MM.1S (cell line): ENCODE measurements at places on chromosomes 2 and 18.
A peak's percentile ranks its signal among the peaks of the same experiment; 100 is the strongest.

- no peak for DNase-seq
These were observed 159.4 kb downstream of the RBM43 start for GRCh38 chr2:151102226-151102625.

GRCh38 chr2:127000937-127001336 is 102.2 kb downstream of the TEX51 start:
- DNase-seq, result no peak

GRCh38 chr2:232551250-232551638 is 755 bp downstream of the EIF4E2 start:
- DNase-seq, result no peak

DNA sequence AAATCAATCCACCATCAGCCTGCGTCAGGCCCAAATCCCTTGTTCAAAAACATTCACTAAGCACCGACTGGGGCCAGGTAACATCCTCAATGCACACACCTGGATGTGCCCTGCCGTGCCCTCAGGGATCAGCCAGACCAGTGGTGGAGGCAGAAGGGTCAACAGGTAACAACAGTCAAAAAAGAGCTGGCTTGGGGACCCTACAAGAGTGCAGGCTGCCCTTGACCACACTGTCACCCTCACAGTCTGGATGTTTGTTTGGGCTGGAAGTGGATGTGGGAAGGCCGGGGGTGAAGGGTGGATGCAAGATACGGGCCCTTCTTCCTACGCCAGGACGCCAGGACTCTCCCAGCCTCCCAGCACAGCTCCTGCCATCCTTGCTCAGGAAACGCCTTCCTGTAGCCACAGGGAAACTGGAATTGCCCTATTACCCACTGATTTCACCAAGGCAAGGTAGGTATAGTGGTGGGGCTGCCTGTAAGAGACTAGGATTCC is 2.7 kb downstream of the BIN1 start:
- DNase-seq, result no peak

GRCh38 chr2:240876035-240876474 is 7.4 kb downstream of the AGXT start:
- no peak for DNase-seq

- DNase-seq, result no peak
These were observed 75.3 kb upstream of the PNPT1 start for GRCh38 chr2:55768991-55769390.

- DNase-seq, result peak; percentile 28
These were observed 656.4 kb downstream of the MBD2 start for GRCh38 chr18:53567929-53568574.

GRCh38 chr2:183078163-183078463 is 434 bp upstream of the DUSP19 start:
- DNase-seq, result no peak

DNA sequence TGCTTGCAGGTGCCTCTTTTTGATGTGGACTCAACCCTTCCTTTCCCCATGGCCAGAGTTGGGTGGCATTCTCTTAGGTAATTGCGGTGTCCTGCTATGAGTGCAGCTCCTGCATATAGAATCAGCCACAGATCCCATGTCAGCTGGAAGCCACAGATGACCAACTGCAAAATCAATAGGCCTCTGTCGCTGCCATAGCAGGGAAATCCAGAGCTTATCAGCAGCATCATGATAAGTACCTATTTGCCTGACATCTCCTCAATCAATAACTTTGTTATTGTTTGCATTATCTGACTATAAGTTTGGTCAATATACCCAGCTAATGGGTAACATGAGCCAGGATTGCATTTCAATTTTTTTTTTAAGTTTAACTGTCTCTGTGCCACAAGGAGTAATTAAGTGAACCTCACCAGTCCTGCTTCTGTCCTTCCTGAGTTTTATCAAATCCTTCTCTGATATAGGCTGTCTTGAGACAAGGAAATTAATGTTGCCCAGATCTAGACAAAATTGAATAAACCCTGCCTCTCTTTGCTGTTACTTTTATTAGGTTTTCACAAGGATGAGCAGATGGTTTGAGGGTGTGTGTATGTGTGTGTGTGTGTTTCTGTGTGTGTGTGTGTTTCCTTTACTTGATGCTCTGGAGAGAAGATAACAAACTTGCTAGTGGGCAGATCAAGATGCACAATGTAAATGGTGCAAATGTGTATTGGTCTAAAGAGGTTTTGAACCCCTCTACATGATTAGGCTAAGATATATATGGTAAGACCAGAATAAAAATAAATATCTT is 59.6 kb upstream of the CREB1 start:
- no peak for DNase-seq

GRCh38 chr18:7696780-7697179 is 129.7 kb downstream of the PTPRM start:
- DNase-seq, result no peak

- DNase-seq, result no peak
These were observed 23.6 kb upstream of the LRRTM1 start for GRCh38 chr2:80328159-80328571.

DNA sequence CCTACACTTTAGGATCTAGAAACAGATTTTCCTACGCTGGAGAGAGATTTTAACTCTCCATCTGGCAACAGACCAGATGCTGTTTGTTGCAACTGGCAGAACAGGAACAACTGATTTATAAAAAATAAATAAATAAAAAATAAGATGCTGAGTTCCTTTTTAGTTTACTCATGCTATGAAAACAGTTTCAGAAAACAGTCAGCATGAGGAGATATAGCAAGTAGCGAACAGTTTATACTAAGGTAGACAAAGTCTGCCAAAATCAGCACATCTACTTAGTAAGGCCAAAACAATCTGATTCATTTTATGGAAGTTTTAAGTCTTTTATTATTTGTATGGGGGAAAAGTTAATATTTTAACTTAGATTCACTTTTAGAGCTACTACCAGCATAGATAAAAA is 974.0 kb upstream of the CNTNAP5 start:
- DNase-seq, result no peak

DNA sequence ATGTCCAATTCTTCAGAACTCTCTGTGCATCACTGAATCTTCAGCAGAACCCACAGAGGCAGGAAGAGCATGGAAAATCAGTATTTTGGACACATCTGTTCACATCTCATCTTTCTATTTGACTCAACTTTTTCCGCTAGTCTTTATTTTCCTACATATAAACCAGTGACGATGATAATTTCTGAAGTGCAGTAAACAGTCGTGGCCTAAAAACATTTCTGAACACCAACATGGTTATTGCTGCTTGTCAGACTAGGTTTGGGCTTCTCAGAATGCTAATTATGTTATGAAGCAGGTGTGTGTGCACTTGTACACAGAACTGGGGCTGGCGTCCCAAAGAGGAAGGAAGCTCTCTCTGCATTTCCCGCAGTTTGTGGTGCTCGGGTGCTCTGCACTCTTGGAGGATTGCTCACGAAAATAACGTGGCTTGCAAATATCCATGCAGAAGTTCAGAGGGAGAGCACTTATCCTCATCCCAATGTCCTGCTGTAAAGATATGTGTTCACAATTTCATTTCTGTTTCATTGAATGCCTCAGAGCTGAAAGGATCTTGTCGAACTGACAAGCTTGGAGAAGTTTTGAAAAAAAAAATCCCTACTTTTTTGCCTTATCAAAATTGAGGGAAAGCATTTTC is 50.8 kb downstream of the EDAR start:
- no peak for DNase-seq

GRCh38 chr18:46946656-46947282 is 29.4 kb downstream of the KATNAL2 start:
- peak; percentile 88 for DNase-seq

DNA sequence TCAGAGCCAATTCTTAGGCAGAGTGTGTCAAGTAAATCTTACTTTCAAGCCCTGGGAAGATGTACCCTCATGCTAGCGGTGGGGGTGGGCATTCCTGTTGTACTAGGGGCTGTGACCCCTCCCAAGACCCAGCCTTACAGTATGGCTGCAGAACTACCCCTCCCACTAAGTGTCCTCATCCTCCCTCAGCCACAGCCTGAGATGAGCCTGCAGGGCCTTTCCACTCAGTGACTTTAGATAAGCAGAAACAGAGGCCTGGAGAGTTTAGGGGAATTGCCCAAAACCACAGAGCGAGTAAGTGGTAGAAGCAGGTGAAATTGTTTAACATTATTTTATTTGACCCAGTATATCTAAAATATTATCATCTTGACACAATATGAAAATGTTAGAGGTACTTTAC is 36.6 kb downstream of the TTC32 start:
- no peak for DNase-seq

DNA sequence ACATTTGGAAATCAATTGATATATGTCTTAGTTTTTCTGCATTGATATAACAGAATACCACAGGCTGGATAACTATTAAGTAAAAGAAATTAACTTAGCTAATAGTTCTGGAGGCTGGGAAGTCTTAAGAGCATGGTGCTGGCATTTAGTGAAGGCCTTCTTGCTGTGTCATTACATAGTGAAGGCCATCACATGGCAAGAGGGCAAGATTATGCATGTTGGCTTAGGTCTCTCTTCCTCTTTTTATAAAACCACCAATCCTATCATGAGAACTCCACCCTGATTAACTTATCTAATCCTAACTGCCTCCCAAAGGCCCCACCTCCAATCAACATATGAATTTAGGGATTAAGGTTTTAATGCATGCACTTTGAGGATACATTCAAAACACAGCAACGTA is 225.5 kb upstream of the VRK2 start:
- DNase-seq, result no peak

DNA sequence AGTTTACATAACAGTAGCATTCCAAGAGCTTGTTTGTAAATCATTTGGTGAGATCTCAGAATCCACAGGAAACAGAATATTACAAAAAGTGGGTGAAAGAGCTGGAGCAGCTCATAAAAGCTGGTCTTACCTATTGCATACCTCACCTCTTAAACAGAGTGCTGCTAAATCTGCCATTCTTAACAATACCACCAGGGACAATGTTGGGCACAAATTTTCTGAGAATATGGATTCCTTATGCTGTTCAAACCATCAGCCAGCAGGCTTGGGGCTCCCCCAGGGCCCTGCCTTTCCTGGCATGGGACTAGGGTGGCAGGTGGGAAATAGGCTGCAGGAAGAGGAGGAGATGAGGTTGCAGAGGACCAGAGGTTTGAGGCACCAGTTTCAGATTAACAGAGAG is 55.6 kb downstream of the TGFA start:
- peak; percentile 61 for DNase-seq

- no peak for DNase-seq
These were observed 19.8 kb upstream of the GPR17 start for GRCh38 chr2:127626175-127626574.
